ENCODE measurements at places on chromosomes 12 and 14. TPM values are rescaled to one million over a fixed set of nuclear protein-coding genes. Genes with fewer than 3 reads are reported as not detected.

Gene KERA
- not detected for total RNA-seq

Gene RASSF9
- total RNA-seq: 0.43 TPM

Gene SLC6A15
- total RNA-seq: 2.4 TPM

Gene GAS2L3
- 8.9 TPM for total RNA-seq

Gene CNPY2
- 154 TPM for total RNA-seq

Gene ASCL1
- not detected for total RNA-seq

Gene CLEC4C
- not detected for total RNA-seq

Gene CLEC4A
- total RNA-seq: not detected

Gene MMAB
- total RNA-seq: 27.3 TPM

Gene CMKLR1
- total RNA-seq: not detected

Gene EXOC3L4
- total RNA-seq: 0.94 TPM

Gene C12orf60
- 1.8 TPM for total RNA-seq

Gene GPRC5D
- total RNA-seq: not detected

Gene SLC17A8
- not detected for total RNA-seq

Gene PKP2
- 2.1 TPM for total RNA-seq

Gene CMA1
- not detected for total RNA-seq

Gene ENDOU
- not detected for total RNA-seq

Gene FAM186B
- total RNA-seq: 0.08 TPM

Gene LAG3
- total RNA-seq: 0.88 TPM

Gene B4GALNT1
- 46.5 TPM for total RNA-seq

Gene TAS2R30
- not detected for total RNA-seq

Gene SNW1
- total RNA-seq: 87.1 TPM

Gene FGF23
- total RNA-seq: not detected

Gene EMP1
- 82.5 TPM for total RNA-seq

Gene SIRT4
- total RNA-seq: 0.87 TPM

Gene TMPRSS12
- total RNA-seq: not detected

Gene POTEM
- total RNA-seq: not detected

Gene ABHD12B
- not detected for total RNA-seq

Gene ANGEL1
- 9.5 TPM for total RNA-seq

Gene C12orf42
- total RNA-seq: not detected

All from A549 treated with CpdA at 1 μM for 4 hours (cell line).